GDM1 (cell line): ENCODE measurements at places on chromosomes 6 and 20.

- DNase-seq: no peak
These were observed 25.2 kb upstream of the PDE7B start for GRCh38 chr6:135826236-135826804.

DNA sequence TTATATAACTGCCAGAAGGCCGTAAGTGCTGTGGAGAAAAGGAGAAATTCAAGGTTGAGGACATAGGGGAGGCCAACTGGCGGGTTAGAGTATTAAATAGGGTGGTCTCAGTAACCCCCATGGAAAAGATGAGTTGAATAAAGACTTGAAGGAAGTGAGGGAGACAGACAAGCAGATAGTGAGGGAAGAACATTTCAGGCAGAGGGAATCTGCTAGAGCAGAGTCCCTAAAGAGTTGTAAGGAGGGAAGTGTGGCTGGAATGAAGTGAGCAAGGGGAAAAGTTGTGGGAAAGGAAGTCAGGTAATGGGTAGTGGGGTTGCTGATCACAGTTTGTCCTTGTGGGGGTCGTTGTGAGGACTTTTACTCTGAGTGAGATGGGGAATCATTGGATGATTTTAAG, 1.4 kb downstream of the KIFC1 start:
- DNase-seq: no peak

GRCh38 chr6:14396392-14396791, 278.8 kb downstream of the CD83 start:
- no peak for DNase-seq

DNA sequence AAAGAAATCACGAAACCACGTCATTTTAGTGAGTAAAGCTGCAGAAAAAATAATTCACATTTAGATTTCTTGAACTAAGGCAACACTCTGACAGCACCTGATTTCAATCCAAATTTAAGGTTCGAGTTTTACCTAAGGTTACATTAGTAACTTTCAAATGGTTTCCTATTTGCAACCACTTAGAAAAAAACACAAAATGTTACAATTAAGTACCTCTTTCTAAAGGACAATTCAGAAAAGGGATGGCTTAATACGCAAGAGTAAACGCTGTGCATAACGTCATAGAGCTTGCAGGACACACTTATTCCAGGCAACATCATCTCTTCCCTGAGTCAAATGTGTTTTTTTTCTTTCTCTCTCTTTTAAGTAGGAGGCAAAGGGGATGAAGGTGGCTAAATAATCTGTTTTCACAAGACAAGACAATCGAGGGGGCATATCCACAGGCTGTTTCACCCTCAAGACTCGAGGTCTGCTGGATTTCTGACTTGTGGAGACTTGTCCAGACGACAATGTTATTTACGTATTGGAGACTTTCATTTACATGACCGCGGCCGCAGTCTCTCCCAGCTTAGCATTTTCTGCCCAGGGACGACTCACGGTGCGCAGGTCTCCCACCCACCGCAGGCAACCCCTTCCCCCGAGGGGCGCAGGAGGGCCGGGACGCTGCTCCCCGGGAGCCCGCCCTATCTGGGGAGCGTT, 86.0 kb downstream of the SESN1 start:
- peak; percentile 8 for DNase-seq

DNA sequence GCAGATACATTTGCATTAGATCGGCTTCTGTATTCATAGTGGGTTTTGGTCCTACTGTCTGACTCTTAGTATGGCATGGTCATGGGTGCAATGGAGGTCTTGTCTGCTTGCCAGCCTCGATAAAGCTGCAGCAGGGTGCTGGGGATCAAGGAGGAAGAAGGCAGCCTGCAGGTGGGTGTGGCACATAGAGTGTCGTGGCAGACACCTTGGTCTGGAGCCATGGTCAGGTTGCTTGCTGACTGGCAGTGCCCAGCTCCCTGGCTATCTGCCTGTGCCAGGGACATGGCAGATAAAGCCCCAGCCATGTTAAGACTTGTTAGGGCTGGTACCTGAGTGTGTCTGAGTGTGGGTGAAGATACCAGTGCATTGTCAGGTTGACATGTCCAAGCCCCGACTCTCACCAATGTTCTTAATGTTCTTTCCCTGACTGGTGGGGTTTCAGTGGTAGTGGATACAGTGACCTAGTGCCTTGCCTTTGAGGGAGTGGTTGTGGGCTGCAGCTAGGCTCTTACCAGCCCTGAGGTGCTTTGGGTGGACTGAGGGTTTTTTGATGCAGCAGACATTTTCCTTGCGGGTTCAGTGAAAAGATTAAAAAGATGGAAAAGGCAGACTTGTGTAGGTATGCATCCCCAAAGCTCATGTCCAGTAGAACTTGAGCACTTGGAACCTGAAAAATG, 1.8 kb downstream of the FAM83D start:
- no peak for DNase-seq

- no peak for DNase-seq
These were observed 223.2 kb upstream of the TSHZ2 start for GRCh38 chr20:52748990-52749389.

- DNase-seq: no peak
These were observed 8.3 kb downstream of the MDGA1 start for GRCh38 chr6:37689381-37689780.

DNA sequence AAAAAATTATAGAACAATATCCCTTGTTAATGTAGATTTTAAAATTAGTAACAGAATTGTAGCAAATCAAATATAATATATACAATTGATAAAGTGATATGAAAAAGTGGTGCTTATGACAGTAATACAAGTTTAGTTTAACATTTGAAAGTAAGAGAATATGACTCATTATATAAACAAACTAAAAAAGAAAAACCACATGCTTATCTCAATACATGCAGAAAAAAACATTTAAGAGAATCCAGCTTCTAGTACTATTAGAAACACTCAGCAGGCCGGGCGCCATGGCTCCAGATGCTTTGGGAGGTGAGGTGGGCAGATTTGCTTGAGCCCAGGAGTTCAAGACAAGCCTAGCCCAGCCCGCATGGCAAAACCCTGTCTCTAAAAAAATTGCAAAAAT, 60.7 kb upstream of the LAMA2 start:
- DNase-seq: no peak

- no peak for DNase-seq
These were observed 136.5 kb downstream of the SMOC2 start for GRCh38 chr6:168577496-168577895.

DNA sequence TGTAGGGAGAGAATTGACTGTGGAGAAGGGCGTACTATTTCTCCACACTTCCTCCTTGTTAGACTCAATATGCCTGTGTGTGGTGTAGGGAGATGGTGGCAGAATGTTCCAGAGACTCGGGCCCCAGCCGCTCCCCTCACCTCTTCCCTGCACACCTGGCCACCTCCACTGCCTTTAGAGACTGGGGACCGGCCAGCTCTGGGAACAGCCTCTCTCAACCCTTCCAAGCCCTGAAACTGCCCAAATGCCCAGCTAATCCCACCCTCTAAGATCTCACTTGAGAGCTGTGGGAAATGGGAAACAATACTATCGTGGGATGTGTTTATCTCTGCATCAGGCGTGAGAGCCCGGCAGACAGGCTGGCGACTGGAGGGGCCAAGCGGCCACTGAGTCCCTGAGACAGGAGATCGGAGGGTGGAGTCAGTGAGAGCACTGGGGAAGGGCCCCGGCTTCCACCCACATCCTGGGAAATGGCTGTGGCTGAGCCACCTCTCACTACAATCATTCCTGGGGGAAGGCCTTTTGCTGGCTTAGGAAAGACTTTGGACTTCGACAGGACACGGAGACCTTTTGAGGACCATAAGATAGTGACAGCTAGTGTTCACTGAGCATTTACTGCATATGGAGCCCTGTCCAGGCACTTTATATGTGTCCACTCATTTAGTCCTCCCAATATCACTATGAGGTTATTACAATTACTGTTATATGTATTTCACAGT, 31.0 kb upstream of the MRPS18A start:
- DNase-seq: no peak

DNA sequence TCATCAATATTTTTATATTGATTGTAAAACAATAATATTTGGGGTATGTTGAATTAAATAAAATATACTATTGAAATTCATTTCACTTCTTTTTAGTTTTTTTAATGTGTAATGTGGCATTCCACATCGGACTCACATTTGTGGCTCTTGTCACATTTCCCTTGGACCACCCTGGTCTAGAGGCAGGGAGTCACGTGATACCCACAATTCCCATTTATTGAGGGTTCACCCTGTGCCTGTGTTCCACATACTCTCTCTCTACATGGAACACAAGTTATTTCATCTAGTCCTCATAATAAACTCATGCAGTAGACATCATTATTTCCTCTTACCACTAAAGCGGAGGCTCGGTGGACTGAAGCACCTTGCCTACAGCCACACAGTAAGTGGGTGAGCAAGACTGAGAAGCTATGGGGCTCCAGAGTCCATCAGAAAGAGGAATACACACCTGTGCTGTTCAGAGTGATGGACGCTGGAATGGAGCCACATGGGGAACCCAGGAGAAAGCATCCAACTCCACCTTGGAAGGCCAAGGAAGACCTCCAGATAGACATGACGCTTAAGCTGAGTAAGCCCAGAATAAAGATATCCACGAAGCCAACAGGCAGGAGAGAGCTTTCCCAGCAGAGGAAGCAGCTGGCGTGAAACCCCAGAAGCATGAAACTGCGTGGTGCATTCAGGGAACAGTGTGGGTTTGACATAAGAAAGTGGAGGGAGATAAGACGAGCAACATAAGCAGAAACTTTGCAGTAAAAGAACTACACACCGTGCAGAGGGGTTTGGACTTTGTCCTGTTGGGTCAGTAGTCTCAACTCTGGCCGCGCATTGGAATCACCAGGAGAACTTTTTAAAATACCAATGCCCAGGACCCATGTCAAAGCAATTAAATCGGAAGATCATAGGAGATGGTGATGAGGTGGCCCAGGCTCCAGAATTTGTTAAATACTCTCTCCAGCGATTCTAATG, 49.5 kb downstream of the UNC5CL start:
- no peak for DNase-seq

DNA sequence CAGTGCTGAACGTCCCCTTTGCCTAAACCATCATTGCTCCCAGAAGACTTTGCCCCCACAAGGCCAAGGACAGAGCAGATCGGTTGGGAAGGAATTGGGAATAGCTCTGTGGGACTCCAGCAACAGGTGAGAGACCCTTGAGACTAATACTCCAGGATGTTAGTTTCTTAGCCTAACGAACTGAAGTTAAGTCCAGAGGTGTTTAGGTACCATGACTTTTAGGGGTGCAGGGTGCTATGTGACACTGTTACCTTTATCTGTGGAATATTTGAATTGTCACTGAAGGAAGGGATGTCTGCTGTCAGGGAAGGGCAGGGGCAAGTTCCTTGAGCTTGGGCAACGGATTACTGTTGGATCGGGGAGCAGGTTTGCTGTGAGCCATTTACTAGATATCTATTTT, 1.9 kb downstream of the BLCAP start:
- DNase-seq: no peak

DNA sequence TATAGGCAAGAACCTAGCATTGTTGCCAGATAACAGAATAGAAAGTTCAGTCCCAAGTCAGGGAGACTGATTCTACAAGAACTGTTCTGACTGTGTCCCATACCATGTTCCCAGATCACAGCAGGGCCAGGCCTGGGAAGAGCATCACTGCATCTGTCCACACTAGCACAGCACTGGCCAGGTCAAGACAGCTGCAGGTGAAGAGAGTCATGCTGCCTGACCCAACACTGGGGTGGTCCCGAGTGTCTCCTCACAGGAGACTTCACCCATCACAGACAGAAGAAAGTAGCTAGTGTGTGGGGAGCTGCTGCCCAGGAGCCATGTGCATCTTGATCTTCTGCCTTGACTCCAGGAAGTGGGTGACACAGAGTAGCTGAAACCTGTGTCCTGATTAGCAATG, 1.3 kb upstream of the CST9L start:
- DNase-seq: no peak

GRCh38 chr6:17367868-17368267, 25.5 kb upstream of the CAP2 start:
- no peak for DNase-seq

DNA sequence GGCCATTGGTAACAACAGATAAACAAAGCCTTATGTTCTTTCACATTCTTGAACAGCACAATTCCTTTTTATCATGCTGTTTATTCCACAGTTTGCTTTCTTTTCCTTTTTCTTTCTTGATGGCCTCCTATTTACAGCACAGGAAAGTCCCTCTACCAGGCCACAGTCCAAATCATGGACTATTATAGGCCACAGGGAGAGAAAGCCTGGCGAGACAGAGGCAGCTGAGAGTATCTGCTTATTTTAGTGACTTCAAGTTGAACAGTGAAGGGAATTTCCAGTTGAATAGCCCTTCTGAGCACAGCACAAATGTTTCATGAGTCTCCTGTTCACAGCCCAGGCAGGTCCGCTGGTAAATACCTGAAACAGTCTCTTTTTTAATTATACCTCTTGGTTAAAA, 263.7 kb upstream of the ARID1B start:
- DNase-seq: no peak

DNA sequence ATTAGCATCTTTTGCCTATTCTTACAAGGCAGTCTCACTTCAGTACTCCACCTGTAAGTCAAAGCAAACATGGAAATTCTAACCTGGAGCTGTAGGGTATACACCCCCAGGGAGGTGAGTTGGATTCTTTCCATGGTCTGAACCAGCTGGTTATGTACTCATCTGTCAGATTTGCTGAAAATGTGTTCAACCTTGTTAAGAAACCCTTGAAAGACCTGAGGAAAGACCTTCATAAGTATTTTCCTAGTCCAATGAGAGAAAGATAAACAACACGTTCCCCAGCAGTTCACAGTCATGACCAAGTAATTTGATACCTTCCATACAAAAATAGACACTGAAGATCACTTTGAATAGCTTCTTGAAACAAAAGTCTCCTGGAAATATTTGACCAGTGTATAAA, 42.5 kb downstream of the ID4 start:
- no peak for DNase-seq

DNA sequence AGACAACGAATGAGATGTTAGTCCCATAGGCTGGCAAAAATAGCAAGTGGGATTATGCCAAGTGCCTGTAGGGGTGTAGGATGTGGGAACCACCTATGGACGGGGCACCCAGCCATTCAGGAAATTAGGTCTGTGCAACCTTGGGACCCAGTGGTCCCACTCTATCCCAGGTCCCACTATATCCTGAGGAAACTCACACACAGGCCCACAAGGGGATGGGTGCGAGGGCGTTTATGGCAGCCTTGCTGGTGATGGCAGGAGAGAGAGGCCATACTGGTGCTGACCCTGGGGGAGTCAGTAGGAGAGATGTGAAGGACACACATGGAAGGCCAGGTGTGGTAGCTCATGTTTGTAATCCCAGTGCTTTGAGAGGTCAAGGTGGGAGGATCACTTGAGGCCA, 163.6 kb downstream of the EYA2 start:
- DNase-seq: no peak

- no peak for DNase-seq
These were observed 18.7 kb upstream of the PXDC1 start for GRCh38 chr6:3770023-3770720.

- peak; percentile 28 for DNase-seq
These were observed 26.5 kb downstream of the CD109 start for GRCh38 chr6:73722318-73723060.

- no peak for DNase-seq
These were observed 40.8 kb upstream of the FOXP4 start for GRCh38 chr6:41505122-41506049.

GRCh38 chr6:13803581-13803980, 10.8 kb downstream of the MCUR1 start:
- no peak for DNase-seq
